ENCODE measurements at places on chromosomes 1 and 21. TPM values are rescaled to one million over a fixed set of nuclear protein-coding genes. Genes with fewer than 3 reads are reported as not detected.
A peak's percentile ranks its signal among the peaks of the same experiment; 100 is the strongest.

OXCT2 gene
- 1.3 TPM for total RNA-seq

PTGFR gene
- total RNA-seq = 1.3 TPM

RBP7 gene
- 39.3 TPM for total RNA-seq

- no peak for DNase-seq
These were observed 5.0 kb downstream of the RABGGTB start for GRCh38 chr1:75791022-75791421.

- DNase-seq = peak; percentile 23
These were observed 61.6 kb upstream of the ADARB1 start for GRCh38 chr21:45012662-45013259.

- DNase-seq = no peak
These were observed 93.6 kb downstream of the PKN2 start for GRCh38 chr1:88777604-88778149.

DNA sequence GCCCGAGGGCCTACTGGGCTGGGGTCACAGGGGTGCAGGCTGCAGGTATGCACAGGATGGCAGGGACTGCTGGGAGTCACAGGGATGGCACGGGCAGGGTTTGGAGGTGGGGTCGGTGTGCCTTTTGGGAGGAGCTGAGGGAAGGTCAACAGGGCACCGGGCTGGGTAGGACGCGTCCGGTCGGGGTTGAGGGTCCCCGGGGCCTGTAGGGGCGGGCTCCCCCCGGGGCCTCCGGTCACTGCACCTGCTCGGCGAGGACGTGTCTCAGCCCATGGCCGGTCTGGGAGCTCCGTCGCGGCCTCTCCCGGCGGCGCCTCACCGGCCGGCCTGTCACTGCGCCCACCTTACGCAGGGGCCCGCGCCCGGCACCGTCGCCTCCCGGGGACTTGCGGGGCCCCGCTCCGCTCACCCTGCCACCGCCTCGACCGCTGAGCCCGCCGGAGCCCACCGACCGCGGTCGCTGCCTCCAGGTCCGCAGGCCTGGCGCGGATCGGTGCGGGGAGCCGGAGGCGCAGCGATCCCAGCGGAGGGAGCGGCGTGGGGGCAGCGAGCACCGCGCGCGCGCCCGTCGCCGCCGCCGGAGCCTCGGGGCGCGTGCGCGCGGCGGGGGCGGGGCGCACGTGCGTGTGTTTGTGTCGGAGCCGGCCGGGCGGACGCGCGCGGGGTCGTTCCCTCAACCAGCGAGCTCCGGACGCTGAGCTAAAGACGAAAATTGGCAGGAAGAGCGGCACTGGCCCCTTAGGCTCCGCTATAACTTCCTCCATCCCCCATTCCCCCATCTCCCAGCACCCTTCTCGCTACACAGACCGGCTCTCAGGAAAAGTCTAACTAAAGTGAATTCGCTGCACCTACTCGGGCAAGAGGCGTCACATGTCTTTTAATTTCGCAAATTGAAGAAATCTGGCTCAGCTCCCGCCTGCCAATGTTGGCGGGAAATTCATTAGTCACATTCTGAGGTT lies at the start of gene AMIGO1:
TSS of gene AMIGO1 (minus strand) at position 552 of the 959 bp plus-strand sequence. CDS start 815 bp downstream, outside the sequence.
- DNase-seq = no peak

GRCh38 chr21:46223217-46223616 lies 5.4 kb downstream of the LSS start:
- no peak for DNase-seq

Data from Right ventricle myocardium inferior (tissue), 1 donor.